ENCODE measurements at places on chromosomes 3 and 15.

- DNase-seq = no peak
Measured at GRCh38 chr15:73156431-73157191, 104.3 kb downstream of the NEO1 start.

DNA sequence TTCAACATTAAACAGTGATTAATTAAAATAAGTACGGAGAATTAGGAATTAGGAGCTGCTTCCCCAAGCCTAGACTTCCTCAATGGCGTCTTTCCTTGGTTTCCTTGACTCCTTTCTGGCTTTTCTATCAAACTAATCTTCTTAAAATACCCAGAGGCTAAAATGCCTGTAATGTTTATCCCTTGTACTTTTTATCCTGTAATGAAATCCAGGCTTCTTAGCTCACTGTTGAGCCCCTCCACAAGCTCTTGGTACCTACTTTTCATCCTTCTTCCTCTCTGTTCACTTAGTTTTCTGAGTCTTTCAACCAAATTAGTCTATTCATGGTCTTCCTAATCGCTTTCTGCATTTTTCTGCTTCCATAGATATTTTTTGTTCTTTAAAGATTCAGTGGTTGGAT lies 6.9 kb upstream of the UBE2E1 start:
- DNase-seq = no peak

GRCh38 chr3:46852334-46852720 lies 10.9 kb downstream of the MYL3 start:
- DNase-seq = no peak

GRCh38 chr3:124760601-124761000 lies 30.3 kb downstream of the UMPS start:
- no peak for DNase-seq

- DNase-seq = no peak
Measured at GRCh38 chr15:56869573-56869972, 48.9 kb upstream of the TCF12 start.

DNA sequence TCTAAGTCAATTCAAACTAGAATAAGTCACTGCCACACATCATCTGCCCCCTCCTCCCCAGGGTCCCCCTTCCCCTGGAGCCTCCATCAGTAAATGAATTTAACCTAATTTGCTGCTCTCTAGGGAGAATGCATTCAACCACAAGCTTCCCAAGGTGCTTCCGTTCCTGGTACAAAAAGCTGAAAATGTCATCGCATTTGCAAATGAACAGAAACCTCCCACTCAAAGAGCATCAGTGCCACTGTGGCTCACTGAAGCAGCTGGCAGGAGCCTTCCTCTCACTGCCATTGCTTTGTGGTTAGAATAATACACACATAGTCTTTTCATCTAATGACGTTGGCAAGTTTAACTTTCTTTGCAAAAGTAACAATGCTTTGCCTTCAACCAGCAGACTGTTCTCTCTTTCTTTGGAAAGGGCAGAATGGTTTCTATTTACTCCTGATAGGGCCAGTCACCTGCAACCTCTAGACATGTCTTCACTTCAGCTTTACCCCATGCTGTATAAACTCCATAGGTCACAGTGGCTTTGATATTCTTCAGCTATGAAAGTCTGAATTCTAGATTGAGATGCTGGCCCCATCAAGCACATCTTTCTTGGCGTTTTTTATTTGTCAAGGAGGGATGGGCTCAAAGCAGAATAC lies 238.1 kb downstream of the CPNE4 start:
- no peak for DNase-seq

All from epithelial cell of prostate (primary cell).